T-helper 2 cell treated with Interferon-gamma antibody and Interleukin-4, amounts not matched to agents 5 μg/mL and 100 μg/mL, for 36 hours (primary cell): ENCODE measurements at places on chromosomes 12 and 14.

DNA sequence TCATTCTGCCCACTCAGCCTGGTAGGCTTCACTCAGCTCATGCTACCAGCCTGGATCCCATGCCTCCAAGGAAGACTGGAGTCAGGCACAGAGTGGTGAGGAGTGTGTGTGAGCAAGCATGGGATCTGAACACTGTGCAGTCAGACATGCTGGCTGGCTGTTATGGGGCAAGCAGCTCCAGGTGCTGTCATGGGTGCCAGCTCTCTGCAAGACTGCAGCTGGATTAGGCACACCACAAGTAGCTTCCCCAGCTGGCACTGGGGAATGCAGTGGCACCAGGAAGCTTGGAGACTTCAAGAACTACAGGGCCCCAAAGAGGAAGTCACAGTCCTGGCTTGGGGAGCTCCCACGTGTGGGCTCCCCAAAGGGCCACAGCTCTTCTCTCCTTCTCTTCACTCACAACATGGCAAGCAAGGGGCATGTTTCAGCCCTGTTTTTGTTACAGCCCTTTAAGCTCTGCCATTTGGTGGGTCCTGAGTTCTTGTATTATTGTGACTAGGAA lies 202.5 kb downstream of the VRK1 start:
- H3K27me3 ChIP-seq: no peaks in the 10 kb centered on the region
- H3K36me3 ChIP-seq: no peaks in the 10 kb centered on the region
- no peak for DNase-seq

DNA sequence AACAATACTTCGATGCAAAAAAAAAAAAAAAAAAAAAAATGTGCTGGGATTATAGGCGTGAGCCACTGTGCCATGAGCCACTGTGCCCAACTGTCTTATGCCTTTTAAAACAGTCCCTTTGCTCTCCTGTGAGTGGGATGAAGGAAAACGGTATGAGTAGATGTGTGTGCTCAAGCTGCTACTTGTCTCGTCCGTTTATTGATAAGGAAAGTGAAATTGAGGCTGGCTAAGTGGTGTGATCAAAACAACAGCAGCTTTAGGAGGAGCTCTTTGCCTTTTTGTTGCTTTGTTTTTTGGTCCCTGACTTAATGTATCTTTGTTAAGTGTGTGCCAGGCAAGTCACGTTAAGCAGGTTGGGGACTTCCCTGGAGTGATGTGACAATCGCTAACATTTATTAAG lies 275.9 kb downstream of the TMEM132C start:
- H3K36me3 ChIP-seq: no peaks in the 10 kb centered on the region
- H3K4me3 ChIP-seq: no peak overlapping the region
- peak overlapping the region; percentile 31 for H3K27ac ChIP-seq
- DNase-seq: no peak

GRCh38 chr12:113860950-113861349 lies 105.2 kb downstream of the RBM19 start:
- no peak overlapping the region for H3K27ac ChIP-seq
- H3K4me1 ChIP-seq: peaks cover 8% of the 10 kb centered on the region
- H3K27me3 ChIP-seq: no peaks in the 10 kb centered on the region
- H3K4me3 ChIP-seq: no peak overlapping the region
- DNase-seq: no peak
- no peaks in the 10 kb centered on the region for H3K36me3 ChIP-seq

DNA sequence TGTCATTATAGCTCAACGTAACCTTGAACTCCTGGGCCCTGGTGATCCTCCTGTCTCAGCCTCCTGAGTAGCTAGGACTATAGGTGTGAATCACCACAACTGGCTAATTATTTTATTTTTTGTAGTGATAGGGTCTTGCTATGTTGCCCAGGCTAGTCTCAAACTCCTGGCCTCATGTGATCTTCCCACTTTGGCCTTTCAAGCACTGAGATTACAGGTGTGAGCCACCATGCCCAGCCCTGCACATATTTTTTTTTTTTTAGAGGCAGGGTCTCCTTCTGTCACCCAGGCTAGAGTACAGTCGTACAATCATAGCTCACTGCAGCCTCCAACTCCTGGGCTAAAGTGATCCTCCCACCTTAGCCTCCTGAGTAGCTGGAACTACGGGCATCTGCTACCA lies 8.9 kb downstream of the TMEM116 start:
- H3K4me1 ChIP-seq: peaks cover 44% of the 10 kb centered on the region
- peaks cover 31% of the 10 kb centered on the region for H3K36me3 ChIP-seq
- DNase-seq: no peak
- H3K27me3 ChIP-seq: no peaks in the 10 kb centered on the region

DNA sequence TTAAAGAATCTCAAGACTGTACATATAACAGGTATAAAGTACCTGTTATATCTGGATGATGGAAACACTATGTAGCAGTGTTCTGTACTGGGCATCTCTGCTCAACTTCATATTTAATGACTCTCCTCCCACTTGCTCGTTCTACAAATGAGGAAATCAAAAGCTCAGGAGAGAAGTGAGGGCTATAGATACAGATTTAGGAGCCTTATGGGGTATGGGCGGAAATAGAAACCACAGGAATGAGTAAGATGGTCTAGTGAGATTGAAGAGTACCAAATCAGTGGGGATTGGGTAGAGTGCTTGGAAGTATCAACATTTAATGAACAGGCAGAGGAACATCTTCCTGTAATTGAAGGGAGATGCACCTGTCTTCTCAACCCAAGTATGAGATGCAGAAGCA lies 23.8 kb upstream of the POLR3B start:
- no peak overlapping the region for H3K27ac ChIP-seq
- no peak overlapping the region for H3K4me3 ChIP-seq
- DNase-seq: no peak
- H3K4me1 ChIP-seq: no peaks in the 10 kb centered on the region

DNA sequence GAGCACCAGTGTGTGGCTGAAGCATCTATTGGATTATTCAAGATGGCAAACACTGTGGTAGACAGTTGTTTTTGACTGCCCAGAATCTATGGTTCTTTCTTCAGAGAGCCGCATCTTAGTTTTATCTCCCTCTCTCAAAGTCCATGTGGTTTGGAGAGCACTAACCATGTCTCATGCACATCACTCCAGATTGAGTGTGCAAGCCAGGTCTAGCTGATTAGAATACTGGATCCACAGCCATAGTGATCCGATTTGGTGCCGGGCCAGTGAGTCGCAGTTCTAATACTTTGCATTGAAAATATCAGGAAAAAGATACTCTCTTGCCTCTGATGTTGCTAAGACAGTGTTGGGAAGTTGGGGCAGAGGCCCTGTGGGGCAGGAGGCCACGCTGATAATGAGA lies 4.6 kb upstream of the SBNO1 start:
- no peaks in the 10 kb centered on the region for H3K27me3 ChIP-seq
- no peak for DNase-seq
- H3K27ac ChIP-seq: no peak overlapping the region
- H3K4me1 ChIP-seq: peaks cover 5% of the 10 kb centered on the region

DNA sequence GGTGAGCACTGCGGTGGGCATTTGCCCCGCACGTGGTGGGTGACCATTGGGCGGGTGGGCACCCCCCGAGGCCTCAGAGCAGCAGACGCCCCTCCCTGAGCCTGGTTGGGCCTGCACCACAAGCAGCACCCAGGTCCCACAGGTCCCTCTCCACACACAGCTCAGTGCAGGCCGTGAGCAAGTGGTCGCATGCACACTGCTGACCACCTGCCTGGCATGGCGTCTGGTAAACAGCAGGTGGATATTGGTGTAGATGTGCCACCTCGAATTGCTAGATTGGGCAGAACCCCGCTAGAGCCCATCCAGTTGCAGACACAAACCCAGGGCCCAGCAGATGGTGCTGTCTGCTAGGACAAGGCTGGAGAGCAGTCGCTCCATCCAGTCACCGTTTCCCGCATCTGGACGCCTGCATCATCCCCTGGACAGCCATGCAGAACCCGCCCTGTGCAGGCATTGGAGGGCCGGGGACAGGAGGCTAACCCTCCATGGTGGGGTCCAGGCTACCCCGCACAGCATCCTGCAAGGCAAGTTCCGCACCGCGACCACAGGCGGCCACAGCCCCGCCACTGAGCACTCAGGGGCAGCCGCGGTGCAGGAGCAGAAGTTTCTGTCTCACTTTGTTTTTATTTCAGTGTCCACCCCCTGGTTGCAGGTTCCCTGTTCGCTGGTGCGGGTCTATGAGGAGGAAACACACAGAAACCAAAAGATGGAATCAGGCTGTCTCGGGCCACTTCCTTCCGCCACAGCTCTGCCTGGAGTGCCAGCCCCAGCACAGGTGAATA lies 45.6 kb upstream of the RIMBP2 start:
- H3K36me3 ChIP-seq: no peaks in the 10 kb centered on the region
- peak; percentile 32 for DNase-seq
- peaks cover 2% of the 10 kb centered on the region for H3K27me3 ChIP-seq
- H3K4me3 ChIP-seq: peak overlapping the region; percentile 12
- H3K4me1 ChIP-seq: peaks cover 4% of the 10 kb centered on the region

DNA sequence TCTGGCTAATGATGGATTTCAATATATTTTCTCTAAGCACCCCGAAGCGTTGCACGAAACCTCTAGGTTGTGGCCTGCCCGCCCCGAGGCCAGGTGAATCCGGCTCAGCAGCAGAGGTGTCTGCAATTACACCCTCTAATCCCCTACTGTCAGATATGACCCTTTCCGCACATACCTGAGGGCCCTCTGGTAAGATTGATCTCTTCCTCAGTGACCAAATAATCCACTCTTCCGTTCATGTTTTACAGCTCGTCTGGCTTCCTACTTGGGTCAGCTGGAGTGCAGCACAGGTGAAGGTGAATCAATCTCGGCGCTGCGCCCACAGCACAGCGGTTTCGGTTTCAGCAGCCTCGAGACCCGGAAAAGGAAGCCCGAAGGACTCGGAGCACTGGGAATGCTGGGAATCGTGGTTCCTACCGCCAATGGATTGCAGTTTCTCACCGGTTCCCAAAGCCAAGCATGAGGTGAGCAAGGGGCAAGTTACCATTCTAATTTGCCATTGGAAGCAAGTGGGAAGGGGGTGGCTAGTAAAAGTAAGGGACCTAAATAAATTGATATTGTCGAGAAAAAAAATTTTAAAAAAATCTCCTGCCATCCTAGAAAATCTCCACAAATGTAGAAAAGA lies at the start of gene SYNJ2BP:
TSS of gene SYNJ2BP (minus strand) at position 366 of the 625 bp plus-strand sequence. CDS start at position 239, 127 bp downstream.
- peak; percentile 16 for DNase-seq
- H3K36me3 ChIP-seq: no peaks in the 10 kb centered on the region
- peak within 1 kb of the TSS; percentile 92 for H3K4me3 ChIP-seq

DNA sequence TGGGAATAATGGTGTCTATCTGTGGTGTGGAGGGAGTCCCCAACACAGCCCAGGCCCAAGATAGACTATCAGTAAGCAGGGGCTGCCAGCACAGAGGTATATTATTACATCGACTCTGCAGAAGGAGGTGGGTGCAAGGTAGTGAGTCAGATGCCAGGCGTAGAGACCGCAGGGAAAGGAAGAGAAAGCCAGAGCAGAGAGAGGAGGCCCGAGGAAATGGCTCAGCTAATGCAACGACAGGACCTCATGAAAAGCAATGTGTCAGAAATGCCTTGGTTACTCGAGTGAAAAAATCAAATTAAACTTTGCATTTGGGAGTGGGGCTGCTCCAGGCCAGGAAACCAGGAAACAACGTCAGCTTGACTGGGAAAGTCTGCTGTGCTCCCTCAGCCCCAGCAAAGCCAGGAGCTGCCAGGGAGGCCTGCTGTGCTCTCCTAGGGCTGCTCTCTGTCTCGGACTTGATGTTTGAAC lies 173.2 kb downstream of the SUDS3 start:
- no peaks in the 10 kb centered on the region for H3K4me1 ChIP-seq
- DNase-seq: no peak
- no peak overlapping the region for H3K4me3 ChIP-seq
- H3K27ac ChIP-seq: no peak overlapping the region
- H3K36me3 ChIP-seq: no peaks in the 10 kb centered on the region
- no peaks in the 10 kb centered on the region for H3K27me3 ChIP-seq

GRCh38 chr12:128978067-128978466 lies 124.8 kb downstream of the GLT1D1 start:
- H3K36me3 ChIP-seq: no peaks in the 10 kb centered on the region
- no peak for DNase-seq
- H3K27ac ChIP-seq: no peak overlapping the region
- no peak overlapping the region for H3K4me3 ChIP-seq
- H3K27me3 ChIP-seq: peaks cover 17% of the 10 kb centered on the region

DNA sequence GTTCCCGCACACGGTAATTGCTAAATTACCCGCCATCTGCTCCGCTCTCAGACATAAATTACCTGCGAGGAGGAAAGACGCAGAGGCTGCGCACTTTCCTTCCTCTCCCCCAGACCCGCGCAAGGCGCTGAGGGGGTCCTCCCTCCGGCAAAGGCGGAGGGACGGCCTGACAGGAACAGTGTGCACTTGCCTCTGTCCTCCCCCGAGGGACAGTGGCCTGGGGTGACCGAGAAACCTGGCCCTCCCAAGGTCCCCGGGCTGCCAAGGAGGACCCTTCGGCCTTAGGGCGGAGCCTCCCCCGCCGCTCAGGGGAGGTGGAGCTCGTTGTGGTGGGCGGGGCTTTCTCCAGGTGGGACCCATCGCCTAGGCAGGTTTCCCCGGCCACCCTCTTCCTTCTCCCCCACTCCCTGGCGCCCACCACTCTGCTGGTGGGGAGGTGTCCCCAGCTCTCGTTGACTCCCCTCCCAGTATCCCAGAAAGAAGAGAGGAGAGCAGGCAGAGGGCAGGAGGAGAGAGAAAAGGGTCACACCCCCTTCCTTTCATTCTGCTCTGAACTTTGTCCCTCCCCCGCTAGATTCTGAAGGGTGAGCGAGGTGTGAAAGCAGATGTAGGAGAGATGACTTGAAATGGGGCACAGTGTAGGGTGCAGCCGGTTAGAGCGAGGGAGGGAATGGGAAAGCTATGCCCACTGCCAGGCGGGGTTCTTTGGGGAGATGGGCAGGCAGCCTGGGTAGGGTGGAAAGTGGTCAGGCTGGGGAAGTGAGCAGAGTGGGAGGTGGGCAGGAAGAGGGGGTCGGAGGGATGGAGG lies 11.4 kb upstream of the CALCOCO1 start:
- no peak for DNase-seq
- H3K36me3 ChIP-seq: no peaks in the 10 kb centered on the region
- peaks cover 14% of the 10 kb centered on the region for H3K4me1 ChIP-seq

GRCh38 chr12:55074806-55075205 lies 51.4 kb upstream of the OR9K2 start:
- no peak overlapping the region for H3K4me3 ChIP-seq
- peaks cover 42% of the 10 kb centered on the region for H3K27me3 ChIP-seq
- H3K27ac ChIP-seq: no peak overlapping the region
- peaks cover 5% of the 10 kb centered on the region for H3K4me1 ChIP-seq

- no peak for DNase-seq
- peaks cover 24% of the 10 kb centered on the region for H3K4me1 ChIP-seq
- no peak overlapping the region for H3K4me3 ChIP-seq
- H3K27me3 ChIP-seq: no peaks in the 10 kb centered on the region
- peaks cover 17% of the 10 kb centered on the region for H3K36me3 ChIP-seq
- H3K27ac ChIP-seq: peak overlapping the region; percentile 18
Observed at GRCh38 chr14:89359477-89360222, 57.4 kb downstream of the FOXN3 start.

DNA sequence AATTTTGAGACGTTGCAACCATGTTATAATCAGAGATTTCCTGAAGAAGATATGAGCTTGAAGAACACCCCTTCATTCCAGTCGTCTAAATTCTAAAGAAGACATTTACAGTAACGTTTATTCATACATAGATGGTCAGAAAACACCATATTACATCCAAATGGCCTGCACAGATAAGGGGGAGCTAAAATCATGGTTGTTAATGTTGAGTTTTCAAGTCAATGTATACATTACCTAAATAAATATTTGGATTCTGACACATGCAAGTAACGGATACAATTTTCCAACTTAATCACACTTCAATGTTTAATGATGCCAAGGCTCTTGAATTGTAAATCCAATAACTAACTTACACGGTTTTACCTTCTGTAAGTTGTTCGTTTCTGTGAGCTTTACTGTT lies 318.4 kb downstream of the SLC6A15 start:
- no peak overlapping the region for H3K27ac ChIP-seq
- H3K36me3 ChIP-seq: no peaks in the 10 kb centered on the region
- no peaks in the 10 kb centered on the region for H3K4me1 ChIP-seq

GRCh38 chr14:21476523-21476924 lies 235 bp downstream of the RAB2B start:
- no peak for DNase-seq
- peak overlapping the region; percentile 100 for H3K27ac ChIP-seq
- H3K27me3 ChIP-seq: no peaks in the 10 kb centered on the region
- peak overlapping the region; percentile 100 for H3K4me3 ChIP-seq
